ENCODE measurements at places on chromosomes 13 and 19.

DNA sequence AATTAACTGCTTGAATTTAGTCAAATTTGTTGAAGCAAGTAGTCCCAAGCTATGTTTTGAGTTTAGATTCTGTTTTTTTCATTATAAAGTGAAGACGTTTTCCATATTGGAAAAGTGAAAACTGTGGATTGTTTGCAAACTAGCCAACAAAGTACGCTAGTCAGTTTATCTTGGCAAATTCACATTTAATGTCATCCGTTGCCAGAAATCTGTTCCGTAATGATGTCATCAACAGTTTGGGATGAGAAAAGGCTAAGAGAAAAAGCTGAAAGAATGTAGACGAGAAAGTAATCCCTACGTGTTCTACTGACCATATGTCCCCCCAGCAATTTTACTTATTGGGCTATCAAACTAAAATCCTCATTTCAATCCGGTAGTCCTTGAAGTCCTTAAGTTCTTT lies 419.6 kb downstream of the GPC6 start:
- DNase-seq = no peak

- no peak for DNase-seq
Observed at GRCh38 chr19:32350471-32350865, 5.1 kb downstream of the ZNF507 start.

DNA sequence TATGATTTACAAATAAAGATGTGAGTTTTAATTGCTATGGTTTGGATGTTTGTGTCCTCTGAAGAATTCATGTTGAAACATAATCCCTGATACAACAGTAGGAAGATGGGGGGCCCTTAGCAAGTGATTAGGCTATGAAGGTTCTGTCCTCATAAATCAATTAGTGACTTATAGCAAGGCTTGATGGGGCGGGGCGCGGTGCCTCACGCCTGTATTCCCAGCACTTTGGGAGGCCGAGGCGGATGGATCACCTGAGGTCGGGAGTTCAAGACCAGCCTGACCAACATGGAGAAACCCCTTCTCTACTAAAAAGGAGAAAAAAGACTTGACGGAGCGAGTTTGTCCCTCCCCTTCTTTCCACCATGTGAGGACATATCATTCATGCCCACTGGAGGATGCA lies 2486.5 kb upstream of the PCDH20 start:
- no peak for DNase-seq

DNA sequence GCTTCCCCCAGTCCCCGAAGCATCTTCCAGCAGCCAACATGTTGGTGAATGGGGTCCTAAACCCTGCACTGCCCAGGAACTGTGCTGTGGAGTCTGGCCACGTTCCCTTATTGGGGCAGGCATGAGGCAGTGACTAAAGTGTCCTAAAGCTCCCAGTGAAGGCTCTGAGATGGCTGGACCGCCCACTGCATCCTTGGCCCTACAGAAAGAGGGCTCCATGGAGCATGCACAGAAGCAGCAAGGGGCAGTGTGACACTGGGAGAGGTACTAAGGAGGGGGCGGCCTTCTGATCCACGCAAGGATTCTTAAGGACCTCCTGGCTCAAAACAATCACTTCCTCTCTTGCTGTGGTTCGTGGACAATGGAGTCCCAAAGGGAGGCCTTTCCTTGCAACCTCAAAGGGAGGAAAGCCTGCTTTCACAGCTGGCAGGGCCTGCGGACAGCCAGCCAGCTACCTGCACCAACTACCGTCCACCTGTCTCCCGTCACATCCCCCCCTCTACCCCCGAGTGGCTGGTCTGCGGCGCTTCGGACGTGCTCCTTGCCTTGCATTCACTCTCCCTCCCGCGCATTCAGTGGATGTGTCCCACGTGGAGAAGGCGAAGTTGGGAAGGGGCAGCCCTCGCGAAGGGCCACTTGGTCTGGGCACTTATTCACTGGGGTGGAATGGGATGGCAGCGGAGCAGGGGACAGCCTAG lies 63.9 kb upstream of the STARD13 start:
- no peak for DNase-seq

DNA sequence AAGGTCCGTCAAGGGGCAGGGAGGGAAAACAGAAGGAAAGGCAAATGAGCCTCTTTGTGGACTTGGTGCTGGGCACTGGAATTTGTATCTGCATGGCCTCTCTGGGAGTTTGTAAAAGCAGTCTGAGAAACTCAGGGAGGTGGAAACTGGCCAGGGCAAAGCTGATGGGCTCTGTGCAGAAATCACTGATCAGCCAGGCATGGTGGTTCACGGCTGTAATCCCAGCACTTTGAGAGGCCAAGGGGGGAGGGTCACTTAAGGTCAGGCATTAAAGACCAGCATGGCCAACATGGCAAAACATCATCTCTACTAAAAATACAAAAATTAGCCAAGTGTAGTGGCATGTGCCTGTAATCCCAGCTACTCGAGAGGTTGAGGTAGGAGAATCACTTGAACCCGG lies 369.9 kb upstream of the ZNF507 start:
- DNase-seq = peak; percentile 7

DNA sequence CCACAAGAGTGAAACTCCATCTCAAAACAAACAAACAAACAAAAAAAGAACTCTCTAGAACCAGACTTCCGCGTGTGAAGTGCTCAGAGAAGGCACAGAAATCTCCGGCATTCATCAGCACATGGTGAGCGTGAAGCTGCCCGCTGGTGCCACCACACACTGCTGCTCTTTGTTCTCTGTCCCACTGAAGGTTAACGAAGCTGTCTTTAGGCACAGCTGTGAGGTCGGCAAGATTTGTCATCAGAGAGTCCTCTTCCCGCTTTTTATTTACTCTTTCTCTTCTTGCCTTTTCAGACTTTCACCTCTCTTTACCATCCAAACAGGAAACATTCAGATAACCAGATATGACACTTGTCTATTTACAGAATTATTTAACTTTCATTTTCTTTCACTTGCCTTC lies 115.2 kb upstream of the ARGLU1 start:
- DNase-seq = no peak

DNA sequence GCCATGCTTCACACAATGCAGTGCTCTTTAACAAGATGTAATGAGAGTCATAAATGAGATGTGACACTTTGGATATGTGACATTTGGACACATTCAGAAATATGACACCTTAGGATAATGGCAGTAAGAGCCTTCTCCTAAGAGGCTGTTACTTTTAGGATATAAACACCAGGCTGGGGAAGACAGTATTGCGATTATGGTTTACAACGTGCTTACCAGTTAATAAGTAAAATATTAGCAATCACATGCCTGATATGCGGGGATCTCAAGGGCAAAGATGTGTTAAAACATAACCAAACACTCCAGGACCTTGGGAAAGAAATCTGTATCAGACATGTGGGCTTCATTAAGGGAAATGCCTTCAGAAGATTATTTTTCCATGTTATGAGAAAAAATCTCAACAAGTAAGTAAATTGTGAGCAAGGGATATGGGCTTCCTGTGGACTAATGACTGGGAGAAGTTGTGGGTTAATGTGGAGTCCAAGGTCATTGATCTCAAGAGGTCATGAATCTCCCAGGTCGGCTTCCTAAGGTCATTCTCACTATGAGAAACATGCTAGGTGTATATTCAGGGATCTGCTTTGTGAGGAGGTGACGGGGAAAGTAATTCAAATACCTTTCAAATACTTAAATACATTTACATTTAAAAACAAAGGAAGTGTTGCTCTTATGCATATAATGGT lies 105.3 kb downstream of the STARD13 start:
- DNase-seq = no peak

- DNase-seq = no peak
Observed at GRCh38 chr13:94395860-94396259, 83.6 kb downstream of the DCT start.

GRCh38 chr13:32734511-32734910 lies 148.3 kb downstream of the PDS5B start:
- DNase-seq = no peak

- DNase-seq = no peak
Observed at GRCh38 chr19:4115050-4115817, 8.7 kb downstream of the MAP2K2 start.

- DNase-seq = no peak
Observed at GRCh38 chr19:35822579-35822978, 9.9 kb upstream of the PRODH2 start.

DNA sequence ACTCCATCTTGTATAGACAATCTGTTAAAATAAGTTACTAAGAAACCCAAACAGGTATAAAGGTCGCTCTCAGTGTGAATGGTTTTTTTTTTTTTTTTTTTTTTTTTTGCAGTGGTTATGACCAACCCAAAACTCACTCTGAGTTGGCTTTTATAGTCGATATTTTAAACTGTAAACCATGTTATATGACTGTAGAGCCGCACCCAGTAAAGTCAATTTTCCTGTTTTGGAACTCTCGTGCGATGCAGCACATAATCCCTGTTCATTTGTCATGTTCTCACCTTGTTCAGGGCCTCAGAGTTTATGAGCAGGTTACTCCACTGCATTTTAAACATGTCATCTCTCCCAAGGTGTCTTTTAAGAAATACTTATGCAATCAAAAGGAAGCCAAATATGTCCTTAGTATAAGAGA lies 112.5 kb downstream of the KLF5 start:
- no peak for DNase-seq

GRCh38 chr19:16260160-16260811 lies 62.6 kb downstream of the AP1M1 start:
- no peak for DNase-seq

- no peak for DNase-seq
Observed at GRCh38 chr13:42168496-42168895, 103.5 kb upstream of the AKAP11 start.

GRCh38 chr13:72004246-72004645 lies 137.2 kb upstream of the DACH1 start:
- no peak for DNase-seq

DNA sequence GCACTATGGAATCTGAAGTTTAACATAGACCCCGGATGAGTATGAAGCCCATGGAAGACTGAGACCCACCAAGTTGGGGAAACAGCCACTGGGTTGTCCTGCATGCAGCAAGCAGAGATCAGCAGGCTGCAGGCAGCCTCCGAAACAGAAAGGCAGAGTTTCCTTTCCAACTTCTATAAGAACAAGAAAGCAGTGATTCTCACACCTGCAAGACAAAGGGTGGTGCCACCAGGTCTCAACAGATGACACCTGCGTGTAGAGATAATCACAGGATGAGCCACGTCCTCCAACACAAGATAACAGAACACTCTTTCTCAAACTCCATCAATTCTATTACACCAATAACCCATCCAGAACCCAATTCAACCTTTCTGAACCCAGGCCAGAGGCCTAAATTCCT lies 457.9 kb downstream of the FOXO1 start:
- DNase-seq = no peak

- DNase-seq = peak; percentile 99
Observed at GRCh38 chr19:35740423-35741202, 1.6 kb downstream of the IGFLR1 start.

DNA sequence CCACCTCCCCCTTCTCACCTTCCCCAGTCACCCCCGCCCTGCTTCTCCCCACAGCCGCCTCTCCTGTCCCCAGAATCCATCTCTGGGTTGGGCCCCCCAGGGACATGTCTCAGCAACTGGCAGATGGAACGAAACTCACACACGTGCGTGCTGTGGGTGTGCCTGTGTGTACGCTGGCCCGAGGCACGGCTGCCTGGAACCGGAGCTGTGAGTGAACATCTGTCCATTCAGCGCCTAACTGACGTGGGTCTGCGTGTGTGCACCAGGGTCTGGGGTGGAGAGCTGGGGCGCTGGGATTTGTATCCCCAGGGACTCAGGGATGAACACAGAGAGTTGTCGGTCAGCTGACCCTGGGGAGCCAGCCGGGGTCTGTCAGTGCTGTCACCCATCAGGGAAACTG lies 752 bp upstream of the HAS1 start:
- no peak for DNase-seq

DNA sequence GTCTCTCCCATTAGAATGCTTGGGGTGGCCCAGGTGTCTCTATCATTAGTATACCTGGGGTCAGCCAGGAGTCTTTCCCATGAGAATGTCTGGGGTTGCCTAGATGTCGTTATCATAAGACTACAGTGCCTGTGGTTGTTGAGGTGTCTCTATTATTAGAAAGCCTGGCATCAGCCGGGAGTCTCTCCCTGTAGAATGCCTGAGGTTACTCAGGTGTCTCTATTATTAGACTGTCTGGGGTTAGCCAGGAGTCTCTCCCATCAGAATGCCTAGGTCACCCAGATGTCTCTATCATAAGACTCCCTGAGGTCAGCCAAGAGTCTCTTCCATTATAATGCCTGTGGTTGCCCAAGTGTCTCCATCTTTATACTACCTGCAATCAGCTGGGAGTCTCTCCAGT lies 1541.1 kb downstream of the UQCRFS1 start:
- no peak for DNase-seq

DNA sequence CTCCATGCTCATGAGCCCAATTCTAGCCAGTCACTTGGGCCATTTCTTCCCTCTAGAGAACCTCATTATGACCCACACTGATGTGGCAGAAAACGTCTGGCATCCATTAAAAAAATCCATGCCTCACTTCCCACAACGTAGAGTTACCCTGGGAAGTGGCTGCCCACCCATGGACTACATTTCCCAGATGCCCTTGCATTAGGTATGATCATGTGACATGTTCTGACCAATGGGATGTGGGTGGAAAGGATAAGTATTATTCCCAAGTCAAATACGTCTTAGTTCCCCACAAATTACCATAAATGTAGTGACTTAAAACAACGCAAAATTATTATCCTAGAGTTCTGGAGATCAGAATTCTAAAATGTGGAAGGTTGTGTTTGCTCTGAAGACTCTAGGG lies 47.9 kb upstream of the ZNRF4 start:
- DNase-seq = no peak

DNA sequence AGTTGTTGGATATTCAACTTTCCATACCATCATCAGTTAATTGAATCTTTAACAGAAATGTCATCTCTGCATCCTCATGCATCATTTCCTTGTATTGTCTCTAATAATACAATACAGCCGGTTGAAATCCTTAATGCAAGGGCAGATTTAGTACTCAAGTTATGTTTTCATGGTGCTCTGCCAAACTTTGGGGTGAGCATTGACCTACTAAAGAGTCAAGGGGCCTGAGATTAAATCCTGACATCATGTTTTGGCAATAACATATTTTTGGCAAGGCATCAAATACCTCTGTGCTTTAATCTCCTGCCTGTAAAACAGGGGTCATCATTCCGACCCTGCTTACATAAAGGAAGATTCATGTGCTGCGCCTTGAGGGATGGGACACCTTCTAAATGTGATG lies 42.7 kb upstream of the ABCC4 start:
- DNase-seq = no peak

- DNase-seq = no peak
Observed at GRCh38 chr19:2685204-2685704, 17.2 kb downstream of the GNG7 start.

Measured in kidney (tissue), 22 donors.